ENCODE measurements at places on chromosomes 7 and 10.

DNA sequence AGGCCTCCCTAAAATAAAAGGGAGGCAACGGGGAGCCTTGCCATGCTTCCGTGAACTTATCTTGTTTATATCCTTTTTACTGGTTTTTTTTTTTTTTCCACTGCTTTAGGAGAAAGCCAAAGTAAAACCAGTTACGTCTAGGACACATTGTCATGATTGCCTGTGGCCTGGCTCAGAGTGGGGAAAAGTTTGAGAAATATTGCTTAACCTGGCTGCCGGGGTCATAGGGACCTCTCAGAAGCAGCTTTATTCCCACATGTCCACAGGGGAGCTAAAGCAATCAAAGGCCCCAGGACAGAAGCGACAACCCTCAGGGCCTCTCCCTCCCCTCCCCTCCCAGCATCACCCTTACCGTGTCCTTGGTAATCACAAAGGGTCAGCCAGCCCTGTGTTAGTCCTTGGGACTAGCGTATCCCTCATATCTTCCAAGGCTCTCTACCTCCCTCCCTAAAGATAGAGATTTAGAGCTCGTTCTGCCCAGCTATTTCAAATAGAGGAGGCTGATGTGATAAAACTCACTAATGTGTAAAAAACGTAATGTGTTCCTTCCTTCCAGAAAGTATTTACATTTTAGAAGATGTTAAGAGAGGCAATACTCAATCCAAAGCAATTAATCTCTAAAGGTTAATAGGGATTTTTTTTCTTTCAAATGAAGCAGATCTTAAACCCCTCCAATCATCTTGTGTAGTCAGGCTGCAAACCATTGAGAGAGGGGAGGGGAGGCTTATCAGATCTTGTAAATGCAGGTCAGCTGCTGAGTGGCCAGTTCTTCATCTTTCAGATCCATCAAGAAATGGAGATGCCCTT lies 64.8 kb upstream of the PRKAR2B start:
- no peak for DNase-seq

- DNase-seq: no peak
These were observed 259.6 kb downstream of the RPS24 start for GRCh38 chr10:78292982-78293865.

DNA sequence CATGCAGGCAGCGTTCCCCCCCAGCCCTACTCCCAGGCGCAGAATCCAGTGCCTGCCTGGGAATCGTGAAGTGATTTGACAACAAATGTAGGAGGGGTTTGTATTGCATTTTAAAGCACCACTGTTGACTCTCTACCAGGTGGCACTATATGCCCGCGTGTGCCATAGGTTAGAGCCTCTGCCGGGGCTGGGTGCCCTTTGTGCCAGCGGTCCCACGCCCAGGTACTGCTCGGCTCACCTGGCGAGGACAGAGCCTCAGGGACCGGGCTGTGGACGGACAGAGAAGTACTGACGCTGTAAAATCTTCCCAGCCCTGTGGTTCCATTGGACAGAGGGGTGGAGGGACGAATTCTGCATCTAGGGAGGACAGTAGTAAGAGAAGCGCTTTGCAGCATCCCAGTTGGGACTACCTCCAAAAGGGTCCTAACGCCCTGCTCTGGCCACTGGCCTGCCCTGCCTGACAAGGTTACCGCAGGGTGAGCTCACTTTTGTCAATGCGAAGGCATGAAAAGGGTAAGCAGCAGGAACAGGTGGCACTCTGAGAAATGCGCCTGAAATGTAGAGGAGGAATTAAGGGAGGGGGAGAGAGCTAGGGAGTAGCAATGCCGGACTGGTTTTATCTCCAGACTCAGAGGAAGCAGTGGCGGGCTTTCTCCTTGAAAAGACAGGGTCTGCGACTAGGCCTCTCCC lies 788 bp upstream of the CACNA2D1 start:
- peak; percentile 80 for DNase-seq

GRCh38 chr7:69625238-69625637 lies 27.0 kb downstream of the AUTS2 start:
- DNase-seq: no peak

DNA sequence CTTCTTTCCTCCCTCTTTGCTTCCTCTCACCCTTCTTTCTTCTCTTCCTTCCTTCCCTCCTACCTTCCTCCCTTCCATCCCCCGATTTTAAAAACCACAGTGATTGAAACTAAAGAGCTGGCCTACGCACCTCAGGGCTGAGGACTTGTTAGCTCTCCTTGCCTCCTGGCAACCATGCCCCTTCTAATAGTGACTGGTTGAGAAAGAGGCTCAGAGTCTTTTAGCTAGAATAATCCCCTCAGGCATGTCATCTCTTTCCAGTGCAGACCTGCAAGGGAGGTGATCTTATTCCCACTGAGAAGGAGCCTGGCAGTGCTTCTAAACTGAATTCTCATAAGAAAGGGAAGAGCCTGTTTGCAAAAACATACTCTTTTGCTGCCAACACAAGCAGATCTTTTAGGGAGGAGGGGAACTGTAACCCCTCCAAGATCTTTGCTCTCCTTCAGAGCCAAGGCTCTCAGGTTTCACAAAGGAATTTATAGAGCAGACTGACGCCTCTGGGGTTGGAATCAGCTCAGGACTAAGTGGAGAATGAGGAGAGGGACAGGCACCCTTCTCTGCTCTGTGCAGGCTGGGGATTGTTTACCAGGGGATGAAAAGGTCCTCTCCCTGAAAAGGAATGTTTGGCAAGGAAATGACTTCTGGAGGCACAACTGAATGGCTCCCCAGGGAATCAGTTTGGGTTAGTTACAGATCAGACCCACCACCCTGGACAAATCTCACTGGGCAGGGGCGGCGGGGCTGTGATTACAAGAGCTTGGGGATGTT lies 9.4 kb upstream of the ANKRD1 start:
- no peak for DNase-seq

GRCh38 chr10:124345521-124345920 lies 73.2 kb downstream of the OAT start:
- DNase-seq: no peak

GRCh38 chr10:35961501-35961900 lies 319.4 kb upstream of the FZD8 start:
- no peak for DNase-seq

DNA sequence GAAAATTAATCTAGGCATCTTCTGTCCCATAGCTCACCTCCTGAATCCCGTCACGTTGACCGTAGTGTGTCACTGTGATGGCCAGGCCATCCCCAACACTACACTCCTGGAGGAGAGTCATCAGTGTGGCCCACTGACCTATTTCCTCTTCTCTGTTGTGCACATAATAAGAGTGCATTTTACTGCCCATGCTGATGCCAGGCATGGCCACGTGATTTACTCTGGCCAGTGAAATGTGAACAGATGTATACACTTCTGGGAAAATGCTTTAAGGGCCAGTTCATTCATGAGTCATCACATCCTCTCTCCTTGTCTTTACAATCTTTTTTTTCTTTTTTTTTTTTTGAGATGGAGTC lies 101.9 kb upstream of the PIP4K2A start:
- DNase-seq: no peak

- no peak for DNase-seq
These were observed 51.4 kb upstream of the SLC35B4 start for GRCh38 chr7:134367956-134368749.

DNA sequence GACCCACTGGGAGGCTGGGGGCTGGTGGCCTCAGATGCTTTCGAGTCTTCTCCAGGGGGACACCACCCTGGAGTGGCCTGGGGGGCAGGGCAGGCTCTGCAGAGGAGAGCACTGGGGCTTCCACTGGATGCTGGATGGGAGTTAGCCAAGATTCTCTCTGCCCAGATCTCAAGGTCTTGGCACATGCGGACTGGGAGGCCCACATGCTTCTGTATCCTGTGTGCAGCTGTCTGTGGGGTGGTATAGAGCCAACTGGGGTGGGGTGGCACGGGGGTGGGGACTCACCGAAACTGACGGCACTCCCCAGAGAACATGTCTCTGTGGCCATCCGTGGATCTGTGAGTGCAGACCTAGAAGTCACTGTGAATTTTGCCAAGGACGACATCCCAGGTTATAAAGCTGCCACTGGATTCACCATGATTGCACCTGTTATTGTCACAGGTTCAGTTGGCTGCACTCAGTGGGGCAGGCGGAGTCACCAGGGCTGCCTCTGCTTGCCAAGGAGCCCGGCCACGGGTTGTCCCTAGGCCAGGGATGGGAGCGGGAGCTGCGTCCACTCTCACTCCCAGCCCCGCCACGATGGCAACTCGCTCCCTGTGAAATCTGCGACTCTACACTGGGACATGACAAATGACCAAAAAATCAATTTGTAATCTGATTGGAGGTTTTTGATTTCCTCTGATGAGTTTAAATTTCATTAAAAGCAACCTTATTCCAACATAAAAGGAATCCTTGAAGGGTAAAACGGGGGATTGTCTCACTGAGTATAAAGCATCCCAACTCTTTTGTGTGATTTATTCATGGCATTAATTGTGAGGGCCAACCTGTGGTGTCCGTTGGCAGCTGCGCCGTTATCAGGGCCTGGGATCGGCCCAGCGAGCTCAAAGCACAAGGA lies 131.3 kb downstream of the EBF3 start:
- no peak for DNase-seq

DNA sequence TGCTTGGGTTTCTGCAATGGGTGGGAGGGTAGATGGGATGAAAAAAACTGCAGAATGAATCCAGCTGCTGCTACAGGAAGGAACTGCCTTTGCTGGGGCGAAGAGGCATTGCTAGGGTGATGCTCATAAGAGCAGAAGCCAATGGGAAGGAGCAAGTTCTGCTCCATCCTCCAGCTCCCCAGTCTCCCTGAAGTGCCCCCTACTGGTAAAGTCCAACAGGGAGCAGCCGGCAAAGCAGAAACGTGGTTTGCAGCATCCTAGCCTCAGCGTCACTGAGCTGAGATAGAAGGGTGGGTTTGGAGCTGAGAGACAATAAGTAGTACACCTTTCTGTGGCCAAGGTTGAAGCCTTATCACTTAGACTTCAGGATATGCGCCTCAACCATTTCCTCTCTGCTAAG lies 220.5 kb downstream of the CCSER2 start:
- no peak for DNase-seq
